Gastrocnemius medialis (tissue), 4 donors: ENCODE measurements at places on chromosomes 11 and 22. TPM values are rescaled to one million over a fixed set of nuclear protein-coding genes. Genes with fewer than 3 reads are reported as not detected.
A peak's percentile ranks its signal among the peaks of the same experiment; 100 is the strongest.

- no peaks in the 10 kb centered on the region for H3K36me3 ChIP-seq
- no peaks in the 10 kb centered on the region for H3K27me3 ChIP-seq
- peaks cover 6% of the 10 kb centered on the region for H3K4me1 ChIP-seq
- H3K27ac ChIP-seq: no peak overlapping the region
- no peak overlapping the region for H3K4me3 ChIP-seq
Observed at GRCh38 chr11:128324531-128325141, 262.7 kb downstream of the ETS1 start.

GRCh38 chr11:33018840-33019239 lies 3.2 kb downstream of the DEPDC7 start:
- no peaks in the 10 kb centered on the region for H3K36me3 ChIP-seq
- peaks cover 26% of the 10 kb centered on the region for H3K4me1 ChIP-seq
- DNase-seq: no peak
- no peaks in the 10 kb centered on the region for H3K27me3 ChIP-seq
- peak overlapping the region; percentile 2 for H3K4me3 ChIP-seq

- no peak overlapping the region for H3K27ac ChIP-seq
- H3K4me1 ChIP-seq: no peaks in the 10 kb centered on the region
- H3K27me3 ChIP-seq: no peaks in the 10 kb centered on the region
Observed at GRCh38 chr11:2216400-2217064, 44.9 kb upstream of the TH start.

The SCN2B gene
- 0.10 TPM for total RNA-seq
